ENCODE measurements at places on chromosomes 5 and 9.
A peak's percentile ranks its signal among the peaks of the same experiment; 100 is the strongest.

DNA sequence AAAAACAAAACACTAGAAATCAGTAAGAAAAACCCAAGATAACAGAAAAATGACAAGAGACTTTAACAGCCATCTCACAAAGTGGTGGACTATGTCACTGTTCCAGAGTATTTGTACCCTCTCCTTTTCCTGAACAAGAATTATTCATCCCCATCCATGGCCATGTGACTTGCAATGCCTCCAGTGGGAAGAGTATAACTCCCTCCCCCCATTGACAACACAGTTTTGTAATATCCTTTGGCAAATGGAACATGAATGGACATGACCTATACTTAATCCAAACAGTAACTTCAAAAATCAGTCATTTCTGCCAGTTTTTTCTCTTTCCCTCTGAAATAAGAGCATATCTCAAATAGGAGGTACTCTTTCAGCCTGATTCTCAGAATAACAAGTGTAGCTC lies 33.9 kb downstream of the PTBP3 start:
- H3K4me1 ChIP-seq: peaks cover 82% of the 10 kb centered on the region
- DNase-seq: no peak
- H3K4me3 ChIP-seq: no peak overlapping the region

DNA sequence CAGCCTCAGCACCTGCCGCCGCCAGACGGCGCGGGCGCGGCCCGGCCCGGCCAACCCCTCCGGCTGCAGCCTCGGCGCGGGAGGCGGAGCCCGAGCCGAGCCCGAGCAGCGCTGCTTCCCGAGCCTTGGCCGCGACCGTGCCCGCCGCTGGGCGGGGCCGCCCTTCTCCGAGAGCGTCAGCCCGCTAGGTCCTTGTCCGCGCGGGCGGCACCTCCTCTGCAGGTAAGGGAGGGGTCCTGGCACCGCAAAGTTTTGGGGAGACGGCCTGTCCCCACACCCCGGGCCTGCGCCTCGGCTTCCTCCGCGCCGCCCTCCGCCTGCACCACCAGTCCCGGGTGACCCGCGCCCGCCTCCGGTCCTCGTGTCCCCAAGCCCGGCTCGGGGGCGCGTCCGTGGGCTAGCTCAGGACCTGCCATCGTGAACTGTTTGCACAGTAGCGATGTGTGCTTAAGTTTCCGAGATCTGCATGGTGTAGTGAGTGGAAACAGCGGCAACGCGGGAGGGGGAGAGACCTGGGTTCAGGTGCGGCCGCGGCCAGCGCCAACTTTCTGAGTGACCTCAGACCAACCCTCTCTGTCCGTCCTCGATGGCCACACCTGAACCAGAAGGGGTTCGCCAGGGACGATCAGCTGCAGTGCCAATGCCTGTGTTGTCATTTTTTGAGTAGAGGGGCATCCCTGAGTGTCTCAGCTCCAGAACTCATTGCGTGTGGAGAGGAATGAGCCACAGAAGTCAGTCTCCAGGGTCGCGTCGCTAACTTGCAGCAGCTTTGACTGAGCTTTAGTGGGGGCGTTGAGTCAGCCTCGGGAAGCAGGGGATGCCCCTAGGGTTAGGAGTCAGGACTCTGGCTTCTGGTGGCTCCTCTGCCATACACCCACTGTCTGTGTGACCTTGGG lies at the start of gene FRMPD1:
Gene FRMPD1, plus strand, starts transcription at position 82 of the 896 bp plus-strand sequence. CDS start 41,688 bp downstream, outside the sequence.
- H3K4me3 ChIP-seq: peak within 1 kb of the TSS; percentile 84
- DNase-seq: peak; percentile 26
- H3K27ac ChIP-seq: no peak within 1 kb of the TSS
- H3K27me3 ChIP-seq: peaks cover 32% of the 10 kb centered on the region
- H3K4me1 ChIP-seq: peaks cover 14% of the 10 kb centered on the region

- H3K36me3 ChIP-seq: peaks cover 21% of the 10 kb centered on the region
- H3K27me3 ChIP-seq: no peaks in the 10 kb centered on the region
- H3K4me3 ChIP-seq: no peak overlapping the region
- peak overlapping the region; percentile 34 for H3K27ac ChIP-seq
- H3K4me1 ChIP-seq: no peaks in the 10 kb centered on the region
These were observed 92.7 kb downstream of the AOPEP start for GRCh38 chr9:94819161-94819687.

GRCh38 chr5:10431415-10431814 lies 10.3 kb upstream of the ROPN1L start:
- peaks cover 23% of the 10 kb centered on the region for H3K36me3 ChIP-seq

- no peaks in the 10 kb centered on the region for H3K4me1 ChIP-seq
- H3K36me3 ChIP-seq: no peaks in the 10 kb centered on the region
- H3K27me3 ChIP-seq: no peaks in the 10 kb centered on the region
- H3K27ac ChIP-seq: no peak overlapping the region
- DNase-seq: no peak
These were observed 388.9 kb upstream of the SGCD start for GRCh38 chr5:155938051-155938450.

- H3K27me3 ChIP-seq: peaks cover 3% of the 10 kb centered on the region
- no peak overlapping the region for H3K27ac ChIP-seq
- H3K4me3 ChIP-seq: no peak overlapping the region
- no peak for DNase-seq
- H3K36me3 ChIP-seq: no peaks in the 10 kb centered on the region
These were observed 33.5 kb upstream of the PIK3R1 start for GRCh38 chr5:68182094-68182493.

DNA sequence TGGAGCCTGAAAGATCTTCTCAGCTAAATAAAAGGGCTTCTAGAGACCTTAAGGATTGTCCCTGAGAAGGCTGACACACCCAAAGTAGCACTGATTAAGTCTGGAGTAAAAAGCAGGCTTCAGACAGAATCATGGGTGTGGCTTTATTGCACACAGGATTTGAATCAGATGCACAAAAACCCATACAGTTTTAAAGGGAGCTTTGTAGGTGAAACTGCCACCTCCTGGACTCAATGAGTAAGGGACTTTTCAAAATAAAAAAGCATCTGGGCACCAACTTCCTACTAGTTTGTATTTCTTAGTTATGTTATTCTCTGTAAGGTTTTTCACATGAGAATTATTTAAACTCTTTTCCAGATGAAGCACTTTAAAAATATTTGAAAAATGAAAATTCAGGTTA lies 129.4 kb downstream of the EDIL3 start:
- no peak overlapping the region for H3K27ac ChIP-seq
- H3K36me3 ChIP-seq: no peaks in the 10 kb centered on the region
- no peak overlapping the region for H3K4me3 ChIP-seq
- no peaks in the 10 kb centered on the region for H3K4me1 ChIP-seq

- H3K4me3 ChIP-seq: no peak overlapping the region
- H3K27me3 ChIP-seq: no peaks in the 10 kb centered on the region
- H3K27ac ChIP-seq: no peak overlapping the region
- H3K4me1 ChIP-seq: peaks cover 20% of the 10 kb centered on the region
These were observed 84.0 kb downstream of the ZSWIM6 start for GRCh38 chr5:61416010-61416409.

GRCh38 chr9:82895822-82896110 lies 167.2 kb downstream of the RASEF start:
- H3K4me3 ChIP-seq: no peak overlapping the region
- H3K36me3 ChIP-seq: no peaks in the 10 kb centered on the region
- no peaks in the 10 kb centered on the region for H3K4me1 ChIP-seq
- no peak for DNase-seq
- H3K27ac ChIP-seq: no peak overlapping the region

DNA sequence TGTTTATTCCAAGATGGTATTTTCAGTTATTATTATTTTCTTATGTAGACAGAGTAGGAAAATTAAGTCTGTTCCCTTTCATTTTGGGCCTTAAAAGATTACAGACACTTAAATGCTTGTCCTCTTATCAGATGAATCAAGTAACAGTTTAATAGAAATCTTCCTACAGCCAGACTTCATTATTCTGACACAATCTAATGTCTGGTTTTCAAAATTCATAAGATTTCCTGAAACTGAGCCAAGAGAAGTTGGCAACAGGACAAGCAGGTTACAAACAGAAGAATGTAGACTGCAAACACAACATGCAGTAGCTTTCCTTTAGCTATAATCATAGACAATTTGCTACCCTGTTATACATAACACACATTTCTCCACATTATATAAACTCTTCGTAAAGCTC lies 130.5 kb downstream of the FBXL17 start:
- no peak overlapping the region for H3K4me3 ChIP-seq
- no peak overlapping the region for H3K27ac ChIP-seq
- DNase-seq: no peak
- H3K27me3 ChIP-seq: no peaks in the 10 kb centered on the region

- H3K27me3 ChIP-seq: no peaks in the 10 kb centered on the region
- no peaks in the 10 kb centered on the region for H3K4me1 ChIP-seq
- DNase-seq: no peak
- no peak overlapping the region for H3K4me3 ChIP-seq
- no peaks in the 10 kb centered on the region for H3K36me3 ChIP-seq
These were observed 38.0 kb downstream of the ABITRAM start for GRCh38 chr9:108972186-108972585.

DNA sequence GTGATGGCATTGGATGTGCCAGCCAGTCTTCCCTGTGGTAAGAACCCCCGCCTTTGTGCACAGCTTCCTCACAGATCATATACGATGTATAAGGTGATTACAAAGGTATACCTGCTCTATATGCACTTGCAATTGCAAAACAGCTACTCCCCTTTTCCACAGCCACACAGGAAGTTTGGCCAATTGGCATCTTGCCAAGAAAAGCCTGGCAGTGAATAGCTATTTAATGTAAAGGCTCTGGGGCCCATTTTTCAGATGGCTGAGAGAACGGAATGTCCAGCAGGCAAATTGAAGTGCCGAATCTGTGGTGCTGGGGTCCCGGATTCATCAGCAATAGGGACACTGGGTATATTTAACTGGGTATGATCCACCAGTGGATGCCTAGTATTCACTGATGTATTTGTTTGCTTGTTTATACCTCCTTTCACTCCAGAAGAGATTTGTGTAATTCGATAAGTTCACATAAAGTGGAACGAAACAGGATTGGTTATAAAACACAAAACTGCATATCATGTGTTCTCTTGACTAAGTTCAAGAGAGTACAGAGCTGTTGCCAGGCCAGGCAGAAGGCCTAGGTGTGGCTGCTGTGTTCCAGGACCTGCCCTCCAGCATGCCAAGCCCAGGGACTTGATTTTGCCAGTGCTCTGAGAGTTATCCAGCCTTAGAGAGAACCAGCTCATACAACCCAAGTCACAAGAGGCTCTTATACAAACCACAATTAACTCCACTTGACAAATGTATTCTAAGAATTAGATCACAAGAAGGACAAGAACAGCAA lies 27.7 kb upstream of the GABRP start:
- H3K4me3 ChIP-seq: no peak overlapping the region
- no peak for DNase-seq
- no peaks in the 10 kb centered on the region for H3K36me3 ChIP-seq
- no peak overlapping the region for H3K27ac ChIP-seq

DNA sequence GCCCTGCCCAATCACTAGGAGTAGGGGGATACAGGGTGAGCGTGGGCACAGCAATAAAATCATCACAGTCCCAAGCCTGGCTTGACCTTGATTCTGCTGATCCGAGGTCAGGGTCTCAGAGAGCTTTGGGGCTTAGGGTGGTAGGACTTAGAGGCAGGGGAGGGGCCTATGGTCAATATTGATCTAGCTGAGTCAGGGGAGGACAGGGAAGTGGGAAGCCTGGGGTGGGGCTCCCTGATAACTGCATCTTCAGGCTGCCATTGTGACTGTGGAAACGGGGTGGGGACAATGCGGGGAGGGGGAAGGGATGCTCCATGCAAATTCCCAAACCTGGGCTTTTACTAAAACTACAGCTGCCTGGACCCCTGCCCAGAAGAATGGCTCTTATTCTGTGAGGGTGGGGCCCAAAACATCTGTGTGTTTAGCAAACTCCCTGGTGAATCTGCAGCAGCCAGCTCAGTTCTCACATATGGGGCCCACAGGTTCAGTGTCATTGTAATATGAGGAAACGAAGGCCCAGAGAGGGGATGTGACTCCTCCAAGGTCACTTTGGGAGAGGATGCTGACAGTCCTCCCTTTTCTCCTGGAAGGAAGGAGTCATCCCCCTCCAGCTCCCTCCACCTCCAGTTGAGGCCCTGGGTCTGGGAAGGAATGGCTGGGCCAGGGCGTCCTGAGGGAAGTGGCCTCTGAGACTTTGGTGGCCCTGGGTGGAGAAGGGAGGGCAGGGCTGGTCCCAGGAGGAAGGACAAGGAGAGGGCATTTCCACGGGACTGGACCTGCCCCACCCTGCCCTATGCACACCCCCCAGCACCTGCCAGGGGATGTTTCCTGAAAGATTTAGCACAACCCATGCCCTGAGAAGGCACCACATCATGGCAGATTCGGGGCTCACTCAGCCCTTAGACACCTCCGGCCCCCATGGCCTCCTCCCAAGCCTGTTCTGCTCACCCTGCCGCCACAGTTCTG lies 26.4 kb downstream of the SLC6A7 start:
- no peak overlapping the region for H3K4me3 ChIP-seq
- H3K27me3 ChIP-seq: peaks cover 1% of the 10 kb centered on the region
- no peaks in the 10 kb centered on the region for H3K36me3 ChIP-seq
- H3K27ac ChIP-seq: no peak overlapping the region

DNA sequence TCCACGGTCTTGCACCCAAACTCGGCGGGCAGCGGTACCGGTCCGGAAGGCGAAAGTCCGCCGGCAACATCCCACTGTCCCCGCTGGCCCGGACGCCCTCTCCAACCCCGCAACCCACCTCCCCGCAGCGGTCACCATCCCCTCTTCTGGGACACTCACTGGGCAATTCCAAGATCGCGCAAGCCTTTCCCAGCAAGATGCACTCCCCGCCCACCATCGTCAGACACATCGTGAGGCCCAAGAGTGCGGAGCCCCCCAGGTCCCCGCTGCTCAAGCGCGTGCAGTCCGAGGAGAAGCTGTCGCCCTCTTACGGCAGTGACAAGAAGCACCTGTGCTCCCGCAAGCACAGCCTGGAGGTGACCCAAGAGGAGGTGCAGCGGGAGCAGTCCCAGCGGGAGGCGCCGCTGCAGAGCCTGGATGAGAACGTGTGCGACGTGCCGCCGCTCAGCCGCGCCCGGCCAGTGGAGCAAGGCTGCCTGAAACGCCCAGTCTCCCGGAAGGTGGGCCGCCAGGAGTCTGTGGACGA lies 33.3 kb downstream of the CD180 start:
- peaks cover 5% of the 10 kb centered on the region for H3K27me3 ChIP-seq
- DNase-seq: no peak
- H3K27ac ChIP-seq: no peak overlapping the region

DNA sequence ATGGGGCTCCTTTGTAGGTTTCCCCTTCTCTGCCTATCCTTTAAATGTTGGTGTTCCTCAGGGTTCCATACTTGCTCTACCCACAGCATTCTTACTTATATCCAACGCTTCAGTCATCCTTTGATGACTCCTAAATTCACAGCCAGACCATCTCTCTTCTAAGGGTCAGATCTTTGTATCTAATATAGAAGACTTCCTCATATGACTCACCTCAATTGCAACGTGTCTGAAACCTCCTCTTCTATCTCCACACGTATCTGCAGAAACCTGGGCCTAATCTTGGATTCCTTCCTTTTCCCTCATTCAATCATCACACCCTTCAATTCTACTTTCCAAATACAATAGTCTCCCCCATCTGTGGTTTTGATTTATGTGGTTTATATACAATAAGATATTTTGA lies 68.3 kb downstream of the HMGCR start:
- no peaks in the 10 kb centered on the region for H3K4me1 ChIP-seq
- H3K27me3 ChIP-seq: no peaks in the 10 kb centered on the region
- no peak overlapping the region for H3K4me3 ChIP-seq
- H3K27ac ChIP-seq: no peak overlapping the region
